ENCODE measurements at places on chromosomes 7 and 10.

- no peak for DNase-seq
Observed at GRCh38 chr10:3672220-3672619, 112.8 kb downstream of the KLF6 start.

GRCh38 chr7:820341-820740 lies 11.9 kb upstream of the SUN1 start:
- no peak for DNase-seq

GRCh38 chr10:29553544-29554250 lies 81.1 kb downstream of the SVIL start:
- DNase-seq, result no peak

- no peak for DNase-seq
Observed at GRCh38 chr10:9147475-9147874, 1093.0 kb downstream of the GATA3 start.

GRCh38 chr10:104259999-104260774 lies 5.5 kb downstream of the GSTO1 start:
- DNase-seq, result no peak

DNA sequence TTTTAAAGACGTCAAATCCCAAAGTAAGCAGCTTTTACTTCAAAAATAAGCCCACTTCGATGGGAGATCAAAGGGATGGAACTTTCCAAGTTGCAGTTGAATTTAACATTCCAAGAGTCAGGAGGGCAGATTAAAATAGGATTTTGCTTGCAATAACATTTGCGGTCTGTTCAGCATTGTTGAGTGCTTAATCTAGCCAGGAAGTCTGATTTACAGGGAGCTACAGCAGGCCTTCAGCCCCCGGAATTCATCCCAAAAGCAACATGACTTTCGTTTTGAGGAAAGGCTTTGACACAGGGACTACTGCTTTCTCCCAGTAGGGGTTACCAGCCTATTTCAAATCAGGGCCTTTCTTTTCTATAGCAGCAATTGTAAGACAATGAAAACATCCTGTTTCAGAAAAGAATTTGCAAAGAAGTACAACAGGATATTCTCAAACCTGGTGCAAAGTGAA lies 279.6 kb upstream of the PITRM1 start:
- DNase-seq, result no peak
